ENCODE measurements at places on chromosomes 16 and 17. TPM values are rescaled to one million over a fixed set of nuclear protein-coding genes. Genes with fewer than 3 reads are reported as not detected.

- no peak for DNase-seq
Measured at GRCh38 chr17:55582897-55583296, 71.6 kb upstream of the SMIM36 start.

DNA sequence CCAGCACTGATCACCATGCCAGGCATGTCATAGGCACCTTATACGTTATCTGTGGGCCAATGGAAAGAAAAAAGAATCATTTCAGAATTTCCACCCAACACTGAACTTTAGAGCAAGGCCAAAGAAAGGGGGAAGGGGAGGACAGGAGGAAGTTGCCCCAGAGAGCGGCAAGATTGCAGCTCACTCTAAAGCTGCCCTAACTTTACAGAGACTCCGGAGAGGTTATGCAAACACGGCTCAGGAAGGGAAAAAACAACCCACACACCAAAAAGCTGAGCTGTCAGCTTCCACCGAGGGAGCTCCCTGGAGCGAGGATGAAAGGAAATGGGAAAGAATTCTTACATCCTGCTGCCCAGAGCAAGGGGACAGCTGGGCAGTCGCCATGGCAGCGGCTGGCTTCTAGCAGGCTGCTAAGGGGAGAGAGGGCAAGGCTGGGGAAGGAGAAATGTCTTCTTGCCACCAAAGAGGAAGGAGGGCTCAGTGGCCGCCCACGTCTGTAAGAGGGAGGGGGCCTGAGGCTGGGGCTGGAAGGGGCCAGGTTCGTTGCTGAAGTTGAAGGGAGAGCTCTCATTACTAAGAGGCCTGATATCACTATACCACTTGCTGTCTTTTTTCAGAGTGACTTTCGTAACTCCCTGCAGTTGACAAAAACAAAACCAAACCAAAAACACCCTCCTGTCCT is 18.2 kb downstream of the COTL1 start:
- peak; percentile 87 for DNase-seq

GRCh38 chr16:2751577-2752034 is 832 bp upstream of the SRRM2 start:
- DNase-seq = no peak

GRCh38 chr17:78266231-78266631 is 34.8 kb downstream of the TMEM235 start:
- DNase-seq = no peak

DNA sequence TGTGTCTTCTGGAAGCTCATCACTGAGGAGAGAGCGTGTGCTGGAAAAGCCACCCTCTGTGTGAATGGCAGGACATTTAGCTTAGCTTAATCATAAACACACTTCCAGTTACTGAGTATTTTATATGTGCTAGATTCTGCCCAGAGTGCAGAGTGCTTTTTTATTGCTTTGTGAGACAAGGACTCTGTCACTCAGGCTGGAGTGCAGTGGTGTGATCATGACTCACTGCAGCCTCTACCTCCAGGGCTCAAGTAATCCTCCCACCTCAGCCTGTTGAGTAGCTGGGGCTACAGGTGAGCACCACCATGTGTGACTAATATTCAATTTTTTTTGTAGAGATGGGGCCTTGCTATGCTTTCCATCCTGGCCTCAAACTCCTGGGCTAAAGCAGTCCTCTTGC is 61.4 kb upstream of the IRX3 start:
- DNase-seq = no peak

DNA sequence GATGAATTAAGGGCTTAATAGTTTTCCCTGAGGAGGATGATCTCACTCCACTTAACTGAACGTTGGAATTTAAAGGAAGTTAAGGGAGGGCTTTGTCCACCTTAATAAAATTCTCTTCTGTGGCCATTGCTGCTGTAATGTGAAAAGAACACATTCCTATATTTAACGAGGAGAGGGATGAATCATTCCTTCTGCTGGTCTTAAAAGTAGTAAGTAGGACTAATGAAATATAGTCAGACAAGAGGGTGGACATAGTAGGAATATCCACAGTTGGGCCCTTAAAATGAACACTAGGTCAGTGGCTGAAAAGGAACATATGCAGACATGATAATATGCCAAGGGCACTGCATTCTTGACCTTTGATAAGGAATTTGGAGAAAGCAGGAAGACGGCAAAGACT is 405.6 kb downstream of the PMP22 start:
- DNase-seq = peak; percentile 16

- no peak for DNase-seq
Measured at GRCh38 chr16:78283548-78284251, 184.2 kb downstream of the WWOX start.

DNA sequence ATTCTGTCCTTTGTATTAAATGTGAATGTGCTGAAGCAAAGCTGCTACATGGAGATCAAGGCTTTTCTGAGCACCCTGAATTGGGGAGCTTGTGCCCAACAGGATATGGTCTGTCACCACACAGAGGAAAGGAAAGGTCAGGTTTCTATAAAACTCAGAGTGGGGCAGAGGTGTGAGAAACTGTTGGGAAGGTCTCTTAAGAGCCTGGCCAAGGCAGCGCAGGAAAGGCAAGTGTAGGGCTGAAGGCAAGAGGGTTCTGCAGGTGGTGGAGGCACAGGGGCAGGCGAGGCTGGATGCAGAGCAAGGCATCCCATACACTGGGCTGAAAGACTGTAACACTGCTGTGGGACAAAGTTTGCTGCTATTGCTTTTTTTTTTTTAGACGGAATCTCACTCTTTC is 8.1 kb downstream of the COX6A2 start:
- DNase-seq = no peak

DRC3 gene
- 1.0 TPM for total RNA-seq

TSPOAP1 gene
- 0.76 TPM for total RNA-seq

Measured in GM23248 (cell line).